ENCODE measurements at places on chromosomes 2 and 18.
A peak's percentile ranks its signal among the peaks of the same experiment; 100 is the strongest.

- DNase-seq = no peak
These were observed 96.5 kb downstream of the ZNF532 start for GRCh38 chr18:58960946-58961722.

GRCh38 chr18:35750929-35751328 is 169.4 kb downstream of the GALNT1 start:
- DNase-seq = no peak

- DNase-seq = no peak
These were observed 105.3 kb downstream of the PAX3 start for GRCh38 chr2:222193328-222193983.

- no peak for DNase-seq
These were observed 60.1 kb upstream of the IL1RL1 start for GRCh38 chr2:102251042-102251848.

DNA sequence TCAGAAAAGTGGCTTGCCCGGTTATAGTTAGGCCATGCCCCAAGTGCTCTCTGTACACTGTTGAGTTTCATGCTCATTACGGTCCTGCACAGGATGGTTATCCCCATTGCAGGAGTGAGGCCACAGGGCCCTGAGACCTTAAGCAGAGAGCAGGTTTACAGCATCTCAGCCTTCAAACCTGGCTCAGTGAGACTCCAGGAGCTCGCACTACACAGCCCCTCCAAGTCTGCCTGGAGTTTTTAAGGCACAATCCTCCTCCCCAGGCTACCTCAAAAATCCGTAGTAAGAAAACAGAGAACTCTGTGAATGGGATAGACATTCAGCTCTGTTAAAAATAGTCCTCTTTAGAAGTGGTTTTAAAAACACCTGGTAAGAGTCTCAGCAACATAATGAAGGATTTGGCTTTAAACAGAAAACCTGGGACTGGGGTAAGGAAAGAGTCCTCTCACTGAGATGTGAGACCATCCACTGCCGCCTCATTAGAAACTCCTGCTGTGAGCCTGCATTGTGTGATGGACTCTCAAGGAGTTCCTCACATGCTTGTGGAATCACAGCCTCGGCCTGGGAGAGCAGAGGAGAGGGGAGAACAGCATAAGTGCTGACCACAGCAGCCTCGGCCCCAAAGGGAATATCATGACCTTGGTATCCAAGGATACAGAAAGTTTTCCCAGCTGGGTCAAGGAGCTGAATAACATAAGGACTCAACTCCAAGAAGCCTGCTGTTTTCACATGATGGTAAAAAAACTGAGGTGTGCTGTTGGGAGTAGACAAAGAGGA is 214.8 kb downstream of the ATAD2B start:
- no peak for DNase-seq

DNA sequence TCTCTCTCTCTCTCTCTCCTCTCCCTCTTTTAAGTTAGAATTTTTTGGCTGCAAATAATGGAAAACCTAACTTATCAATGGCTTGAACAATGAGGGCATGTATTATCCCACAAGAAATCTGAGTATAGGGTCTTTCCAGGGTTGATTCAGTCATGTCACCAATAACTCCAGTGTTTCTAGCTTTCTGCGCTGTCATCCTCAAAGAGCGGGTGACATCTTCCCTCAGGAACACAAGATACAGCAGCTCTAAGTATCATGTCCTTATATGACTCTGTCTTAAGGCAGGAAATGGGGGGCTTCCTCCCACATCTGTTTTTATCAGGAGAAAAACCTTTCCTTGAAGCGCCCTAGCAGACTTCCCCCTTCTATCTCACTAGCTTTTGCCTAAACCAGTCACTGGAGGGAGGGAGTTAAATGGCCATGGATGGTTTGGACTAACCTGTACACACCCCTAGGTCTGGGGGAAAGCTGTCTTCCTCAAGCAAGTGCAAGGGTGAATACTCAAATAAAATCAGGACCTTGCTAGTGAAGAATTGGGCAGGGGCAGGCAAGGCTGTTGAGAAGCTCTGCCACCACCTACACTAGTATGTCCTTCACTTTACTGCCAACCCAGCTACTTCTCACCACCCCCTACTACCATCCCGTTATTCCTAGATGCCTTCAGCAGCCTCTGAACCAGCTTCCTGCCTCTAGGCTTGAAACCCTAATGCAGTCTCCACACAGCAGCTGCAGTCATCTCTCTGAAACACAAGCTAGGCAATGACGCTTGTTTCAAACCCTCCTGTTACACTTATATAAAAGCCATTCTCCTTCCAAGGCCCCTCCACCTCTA is 7.5 kb upstream of the TUBA4A start:
- no peak for DNase-seq

DNA sequence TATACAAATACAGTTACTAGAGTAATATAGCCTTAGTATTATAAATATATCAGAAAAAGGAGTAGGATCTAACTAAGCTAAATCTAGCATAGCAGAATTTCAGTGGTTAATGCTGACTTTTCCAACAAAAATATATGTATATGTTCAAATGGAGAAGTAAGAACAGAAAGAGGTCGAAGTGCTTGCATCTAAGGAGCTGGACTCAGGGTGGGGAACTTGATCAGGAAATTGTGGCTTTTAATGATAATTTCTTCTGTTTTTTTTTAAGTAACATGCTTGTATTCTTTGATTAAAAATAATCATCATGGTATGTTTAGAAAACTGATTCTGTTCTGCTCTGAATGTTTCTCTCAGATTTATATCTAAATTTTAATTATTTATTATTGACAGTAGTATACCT is 327.1 kb downstream of the GALNT13 start:
- no peak for DNase-seq

GRCh38 chr18:52337276-52337675 is 2.7 kb upstream of the DCC start:
- no peak for DNase-seq

DNA sequence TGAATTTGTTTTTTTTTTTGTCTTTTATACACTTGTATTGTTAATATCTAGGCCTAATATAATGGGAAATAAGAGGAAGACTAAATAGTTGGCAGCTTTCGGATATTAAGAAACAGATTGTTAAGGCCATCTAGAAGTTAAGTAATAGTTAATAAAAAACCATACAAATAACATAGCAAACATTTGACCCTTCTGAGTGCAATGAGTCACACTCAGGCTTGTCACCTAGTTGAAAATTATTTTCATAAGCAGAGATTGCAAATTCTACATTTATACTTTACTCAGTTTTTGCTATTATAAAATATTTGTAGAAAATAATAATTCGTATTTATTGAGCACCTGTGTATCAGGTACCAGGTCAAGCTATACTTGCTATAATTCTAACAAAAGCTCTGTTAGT is 2.4 kb downstream of the NUP35 start:
- DNase-seq = no peak

DNA sequence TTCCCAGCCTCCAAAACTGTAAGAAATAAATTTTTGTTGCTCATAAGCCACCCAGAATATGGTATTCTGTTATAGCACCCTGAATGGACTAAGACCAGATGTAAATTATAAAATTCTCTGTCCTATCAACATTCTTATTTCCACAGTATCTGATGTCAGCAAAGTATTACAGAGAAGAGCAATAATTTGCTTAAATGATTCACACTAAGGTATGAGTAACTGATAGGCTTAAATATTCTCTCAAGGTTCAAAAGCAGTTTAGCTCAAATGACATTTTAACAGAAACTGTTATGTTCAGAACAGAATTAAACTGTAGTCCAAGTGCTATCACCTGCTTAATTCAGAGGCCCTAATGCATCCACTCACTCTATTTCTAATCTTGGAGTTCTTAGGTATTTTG is 12.8 kb downstream of the SESTD1 start:
- DNase-seq = no peak

DNA sequence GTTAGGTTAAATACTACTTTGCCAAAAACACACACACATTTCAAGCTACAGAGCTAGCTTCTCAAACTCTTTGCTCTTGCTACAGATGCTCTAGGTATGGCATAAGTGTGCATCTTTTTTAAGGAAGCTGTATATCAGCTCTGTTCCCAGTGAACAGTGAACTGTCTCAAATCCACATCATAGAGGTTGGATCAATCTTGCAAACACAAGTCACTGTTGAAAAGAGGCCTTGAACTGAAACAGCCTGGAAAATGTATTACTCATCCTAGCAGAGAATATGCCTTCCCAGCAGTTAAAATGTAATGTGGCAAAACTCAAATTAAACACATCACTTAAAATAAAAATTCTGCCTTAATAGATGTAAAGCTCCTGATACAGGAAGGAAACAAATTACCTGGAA is 151.8 kb downstream of the WDPCP start:
- DNase-seq = no peak

DNA sequence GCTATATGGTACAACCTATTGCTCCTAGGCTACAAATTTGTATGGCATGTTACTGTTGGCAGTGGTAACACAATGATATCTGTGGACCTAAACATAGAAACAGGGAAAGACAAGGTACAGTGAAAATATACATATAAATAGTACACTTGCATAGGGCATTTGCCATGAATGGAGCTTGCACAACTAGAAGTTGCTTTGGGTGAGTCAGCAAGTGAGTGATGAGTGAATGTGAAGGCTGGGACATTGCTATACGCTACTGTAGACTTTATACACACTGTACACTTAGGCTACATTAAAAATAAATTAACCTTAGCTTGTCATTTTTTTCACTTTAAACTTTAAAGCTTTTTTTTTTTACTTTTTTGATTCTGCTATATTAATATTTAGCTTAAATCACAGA is 500.0 kb upstream of the SETBP1 start:
- no peak for DNase-seq

- no peak for DNase-seq
These were observed 91.9 kb upstream of the ANKRD30BL start for GRCh38 chr2:132253496-132254305.

DNA sequence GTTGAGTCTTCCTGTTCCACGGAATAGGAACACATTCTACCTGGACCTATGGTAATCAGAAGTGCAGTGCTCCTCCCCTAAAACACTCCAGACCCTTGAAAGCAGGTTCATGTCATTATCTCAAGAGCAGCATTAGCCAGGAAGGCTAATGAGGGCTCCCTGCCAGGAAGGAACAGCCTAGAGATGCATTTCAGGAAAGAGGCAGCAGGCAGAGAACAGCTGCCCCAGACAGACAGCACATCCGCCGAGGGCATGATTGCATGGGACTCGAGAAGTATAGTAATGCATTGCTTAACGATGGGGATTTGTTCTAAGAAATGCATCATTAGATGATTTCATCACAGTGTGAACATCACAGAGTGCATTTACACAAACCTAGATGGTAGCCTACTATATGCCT is 171.5 kb downstream of the ALK start:
- no peak for DNase-seq

- no peak for DNase-seq
These were observed 65.8 kb downstream of the ALPK2 start for GRCh38 chr18:58562999-58563667.

GRCh38 chr18:79378536-79379250 is 17.0 kb upstream of the NFATC1 start:
- no peak for DNase-seq

GRCh38 chr18:38752430-38752829 is 1186.8 kb upstream of the CELF4 start:
- no peak for DNase-seq

DNA sequence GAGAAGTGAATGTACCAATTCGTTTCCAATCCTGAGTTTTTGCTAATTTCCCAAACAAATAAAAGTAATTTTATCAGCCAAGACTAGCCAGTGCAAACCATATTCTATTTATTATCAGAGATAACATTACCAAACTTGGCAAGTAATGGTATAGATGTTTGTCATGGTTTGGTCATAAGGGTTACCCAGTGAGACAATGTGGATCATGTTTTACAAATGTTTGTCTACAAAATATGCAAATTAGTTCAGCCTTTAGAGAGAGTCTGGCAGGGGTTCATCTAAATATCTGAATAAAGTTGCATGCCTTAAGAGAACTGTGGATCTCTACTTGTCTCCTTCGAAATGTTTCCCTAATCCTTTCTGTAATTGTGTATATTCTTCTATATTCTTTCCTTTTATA is 152.2 kb downstream of the KCNH7 start:
- no peak for DNase-seq

- DNase-seq = no peak
These were observed 1.1 kb upstream of the HOXD9 start for GRCh38 chr2:176121190-176122051.

GRCh38 chr2:46275995-46276394 is 21.2 kb upstream of the EPAS1 start:
- no peak for DNase-seq

GRCh38 chr18:1505856-1506255 is 601.2 kb downstream of the ADCYAP1 start:
- DNase-seq = peak; percentile 38

- no peak for DNase-seq
These were observed 151.8 kb upstream of the UNC80 start for GRCh38 chr2:209619782-209620181.

DNA sequence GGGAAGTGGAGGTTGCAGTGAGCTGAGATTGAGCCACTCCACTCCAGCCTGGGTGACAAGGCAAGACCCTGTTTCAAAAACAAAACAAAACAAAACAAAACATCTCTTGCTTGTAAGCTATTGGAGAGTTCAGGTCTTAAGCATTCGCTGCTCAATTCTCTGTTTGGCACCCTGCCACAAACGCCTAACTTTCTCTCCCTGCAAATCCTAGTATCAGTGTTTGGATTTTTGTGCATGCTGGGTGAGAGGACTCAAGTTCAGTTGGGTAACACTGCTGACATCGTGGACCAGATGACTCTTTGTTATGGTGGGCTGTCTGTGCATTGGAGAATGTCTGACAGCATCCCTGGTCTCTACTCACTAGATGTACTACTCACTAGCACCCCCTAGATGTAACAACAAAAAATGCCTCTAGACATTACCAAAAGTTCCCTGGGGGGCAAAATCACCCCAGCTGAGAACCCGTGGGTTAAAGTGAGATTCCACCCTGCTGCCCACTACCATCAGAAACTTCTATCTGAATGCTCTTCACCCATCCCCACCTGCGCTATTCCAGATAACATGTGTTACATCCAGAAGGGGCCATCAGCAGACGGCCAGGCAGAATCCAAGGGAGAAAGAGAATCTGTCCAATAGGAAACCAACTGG is 50.9 kb downstream of the CACNB4 start:
- DNase-seq = no peak

DNA sequence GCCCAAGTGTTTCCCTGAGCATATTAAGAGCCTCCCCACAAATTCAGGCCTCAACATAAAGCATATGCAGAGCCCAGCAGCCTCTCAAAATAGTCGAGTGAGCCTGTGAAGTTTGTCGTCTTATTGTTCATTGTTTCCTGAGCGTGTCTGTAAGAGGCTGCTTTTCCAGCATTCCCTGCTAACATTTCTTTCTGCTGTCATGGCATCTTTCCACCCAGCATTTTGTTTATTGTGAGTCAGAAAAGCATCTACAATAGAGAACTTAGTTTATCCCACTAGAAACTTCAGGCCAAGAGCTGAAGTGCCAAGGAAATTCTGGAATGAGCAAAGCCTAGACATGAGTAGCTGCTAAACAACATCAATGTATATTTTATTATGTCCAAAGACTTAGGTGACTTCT is 46.3 kb upstream of the STAM2 start:
- no peak for DNase-seq

- peak; percentile 95 for DNase-seq
These were observed 66.7 kb downstream of the ETAA1 start for GRCh38 chr2:67463810-67464209.
